Cardiac septum (tissue), 1 donor: ENCODE measurements at places on chromosomes 1 and 21. TPM values are rescaled to one million over a fixed set of nuclear protein-coding genes. Genes with fewer than 3 reads are reported as not detected.

The CLDN8 gene
- total RNA-seq: not detected

DNA sequence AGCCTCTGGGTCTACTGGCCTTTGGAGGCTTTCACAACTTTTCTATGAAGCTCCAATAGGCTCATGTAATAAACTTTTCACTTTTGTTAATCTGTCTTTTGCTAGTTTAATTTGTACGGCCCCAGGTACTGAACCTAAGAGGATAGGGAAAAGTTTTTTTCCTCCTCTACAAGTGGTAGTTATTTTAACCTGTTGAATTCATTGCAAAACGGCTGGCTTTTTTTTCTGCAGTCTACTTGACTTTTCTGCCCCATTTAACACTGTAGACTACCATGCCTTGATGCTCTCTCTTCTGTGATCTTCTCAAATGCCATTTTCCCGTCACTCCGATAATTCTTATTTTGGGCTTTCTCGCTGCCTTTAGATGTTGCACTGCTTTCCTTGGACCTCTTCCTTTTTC, 43.6 kb upstream of the DR1 start:
- no peak for DNase-seq

- DNase-seq: no peak
Observed at GRCh38 chr1:237183963-237184540, 142.1 kb downstream of the RYR2 start.

- DNase-seq: peak; percentile 88
Observed at GRCh38 chr21:45302082-45303061, 14.7 kb upstream of the POFUT2 start.

- DNase-seq: no peak
Observed at GRCh38 chr1:55988963-55989452, 590.4 kb downstream of the PLPP3 start.

DNA sequence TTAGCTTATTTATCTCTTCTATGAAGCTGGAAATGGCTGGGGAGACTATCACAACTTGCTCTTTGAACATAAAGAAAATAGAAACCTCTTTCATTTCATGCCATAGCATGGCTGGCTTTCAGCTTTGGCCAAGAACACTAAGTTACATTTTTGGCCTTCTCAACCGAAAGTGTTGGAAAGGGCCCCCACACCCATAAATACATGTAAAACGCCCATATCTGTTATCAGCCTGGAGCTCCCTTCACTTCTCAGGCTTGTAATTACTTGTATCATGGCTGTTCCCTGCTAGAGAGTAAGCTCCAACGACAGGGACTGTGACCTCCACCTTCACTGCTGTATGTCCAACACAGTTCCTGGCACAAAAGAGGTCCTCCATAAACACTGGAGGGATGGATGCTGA, 12.7 kb upstream of the EIF4G3 start:
- no peak for DNase-seq
